Activated CD8-positive, alpha-beta memory T cell treated with anti-CD3 and anti-CD28 coated beads for 36 hours (primary cell): ENCODE measurements at places on chromosomes 5 and 9. TPM values are rescaled to one million over a fixed set of nuclear protein-coding genes. Genes with fewer than 3 reads are reported as not detected.

IQGAP2 gene
- total RNA-seq: 50.0 TPM

SLC24A2 gene
- not detected for total RNA-seq

MYOT gene
- not detected for total RNA-seq

HEMGN gene
- total RNA-seq: 0.55 TPM
